ENCODE measurements at places on chromosomes 1 and 21.

DNA sequence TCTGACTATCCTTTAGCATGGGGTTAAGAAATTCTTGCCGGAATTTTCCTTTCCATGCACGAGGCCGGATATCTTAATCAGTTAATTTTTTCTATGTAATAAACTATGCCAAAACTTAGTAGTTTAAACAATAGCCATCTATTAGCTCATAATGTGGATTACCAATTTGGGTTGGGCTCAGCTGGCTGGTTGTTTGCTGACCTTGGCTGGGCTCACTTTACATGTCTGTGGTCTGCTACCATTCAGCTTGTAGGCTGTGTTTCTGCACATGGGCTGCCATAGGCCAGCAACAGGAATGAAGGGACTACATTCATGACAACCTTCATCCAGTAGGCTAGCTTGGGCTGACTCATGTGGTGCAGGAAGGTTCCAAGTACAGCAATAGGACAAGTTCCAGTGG is 56.0 kb upstream of the NTPCR start:
- ATAC-seq: no peak

GRCh38 chr1:228278432-228278941 is 70.6 kb downstream of the OBSCN start:
- ATAC-seq: no peak

DNA sequence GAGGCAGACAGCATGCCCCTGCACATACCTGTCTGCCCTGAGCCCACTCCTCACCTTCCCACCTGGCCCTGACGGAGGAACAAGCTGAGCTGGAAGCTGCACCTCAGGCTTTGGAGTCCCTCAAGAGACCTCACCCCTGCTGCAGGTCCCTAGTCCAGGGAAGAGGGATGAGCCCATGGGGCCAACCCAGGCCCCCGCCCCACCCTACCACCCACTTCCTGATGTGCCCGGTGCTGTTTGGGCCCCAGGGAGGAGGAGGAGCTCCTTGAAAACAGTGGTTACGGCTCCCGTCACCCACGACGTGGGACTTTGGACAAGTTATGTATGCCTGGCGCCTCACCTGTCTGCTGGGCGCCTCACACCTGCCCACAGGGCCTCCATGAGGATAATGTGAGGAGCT is 250.2 kb downstream of the NPHP4 start:
- ATAC-seq: no peak

GRCh38 chr1:28898405-28898881 is 15.9 kb upstream of the EPB41 start:
- no peak for ATAC-seq

DNA sequence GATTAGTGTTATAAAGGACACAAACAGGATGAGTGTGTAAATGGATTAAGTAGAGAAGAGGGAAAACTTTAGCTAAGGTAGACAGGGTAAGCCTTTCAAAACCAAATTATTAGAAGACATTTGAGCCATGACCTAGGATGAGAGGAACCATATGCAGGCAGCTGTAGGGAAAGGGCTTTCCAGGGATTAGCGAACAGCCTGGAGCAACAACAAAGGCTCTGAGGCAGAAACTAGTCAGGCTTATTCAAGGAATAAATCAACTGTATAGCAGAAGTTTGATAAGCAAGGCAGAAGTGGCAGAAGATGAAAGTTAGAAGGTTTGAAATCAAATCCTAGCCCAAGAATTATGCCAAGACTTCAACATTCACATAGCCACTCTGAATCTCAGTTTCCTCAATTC is 21.3 kb downstream of the AIDA start:
- ATAC-seq: no peak

- ATAC-seq: peak; percentile 97
These were observed 64.3 kb upstream of the HOOK1 start for GRCh38 chr1:59750328-59751003.

GRCh38 chr1:76012341-76013205 is 62.0 kb upstream of the ST6GALNAC3 start:
- ATAC-seq: no peak

DNA sequence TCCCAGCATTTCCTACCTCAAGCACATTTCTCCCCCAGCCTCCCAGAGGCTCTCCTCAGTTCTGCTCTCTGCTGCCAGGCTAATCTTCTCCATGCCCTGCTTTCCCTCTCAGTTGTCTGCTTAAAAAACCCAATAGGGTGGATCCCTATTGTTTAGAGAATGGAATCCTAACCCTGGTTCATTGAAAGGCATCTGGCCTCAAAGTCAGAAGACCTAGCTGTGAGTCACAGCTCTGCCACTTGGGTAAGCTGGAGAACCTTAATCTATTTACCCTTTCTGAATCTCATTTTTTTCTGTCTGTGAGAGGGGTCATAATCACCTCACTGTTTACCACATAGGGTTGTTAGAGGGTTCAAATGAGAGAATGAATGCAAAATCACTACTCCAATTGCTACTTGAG is 12.5 kb upstream of the MYOC start:
- ATAC-seq: no peak

GRCh38 chr1:44029260-44029910 is 1.9 kb downstream of the SLC6A9 start:
- no peak for ATAC-seq

GRCh38 chr21:16588433-16588860 is 858.7 kb downstream of the USP25 start:
- peak; percentile 88 for ATAC-seq

DNA sequence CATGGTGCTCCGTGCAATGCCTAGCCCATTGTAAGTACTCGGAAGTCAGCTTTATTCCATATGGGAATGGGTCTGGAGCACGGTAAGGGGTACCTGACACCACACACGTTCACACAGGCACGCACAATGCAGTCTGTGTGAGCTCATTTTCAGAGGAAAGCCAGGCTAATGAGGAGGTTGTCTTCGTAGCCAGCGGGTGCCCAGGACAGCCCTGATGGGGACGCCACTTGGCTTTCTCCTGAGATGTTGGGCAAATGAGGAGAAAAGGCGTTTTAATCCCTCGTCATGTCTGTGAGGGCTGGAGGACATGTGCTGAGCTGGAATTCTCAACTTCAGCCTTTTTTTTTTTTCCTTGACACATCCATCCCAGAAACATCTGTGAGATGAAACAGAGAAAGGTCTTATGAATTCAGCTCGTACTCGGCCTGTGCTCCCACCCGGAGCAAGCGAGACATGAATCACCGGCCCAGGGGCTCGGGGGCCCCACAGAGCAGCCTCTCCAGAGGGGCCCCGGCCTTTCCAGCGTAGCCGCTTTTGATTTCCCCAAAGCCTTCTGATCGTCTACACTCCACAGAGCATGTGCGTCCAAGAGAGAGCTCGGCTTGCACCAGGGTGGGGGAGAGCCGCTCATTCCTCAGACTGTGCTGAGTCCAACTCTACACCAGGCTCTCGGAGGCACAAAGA is 125.1 kb downstream of the EPHB2 start:
- no peak for ATAC-seq

Data from esophagus mucosa (tissue), 1 donor.